Kidney epithelial cell (primary cell): ENCODE measurements at places on chromosomes 6 and 20. TPM values are rescaled to one million over a fixed set of nuclear protein-coding genes. Genes with fewer than 3 reads are reported as not detected.

- DNase-seq, result no peak
Measured at GRCh38 chr6:143401068-143401446, 49.4 kb downstream of the ADAT2 start.

GRCh38 chr6:38118791-38119365, 299.4 kb downstream of the ZFAND3 start:
- DNase-seq, result no peak

DNA sequence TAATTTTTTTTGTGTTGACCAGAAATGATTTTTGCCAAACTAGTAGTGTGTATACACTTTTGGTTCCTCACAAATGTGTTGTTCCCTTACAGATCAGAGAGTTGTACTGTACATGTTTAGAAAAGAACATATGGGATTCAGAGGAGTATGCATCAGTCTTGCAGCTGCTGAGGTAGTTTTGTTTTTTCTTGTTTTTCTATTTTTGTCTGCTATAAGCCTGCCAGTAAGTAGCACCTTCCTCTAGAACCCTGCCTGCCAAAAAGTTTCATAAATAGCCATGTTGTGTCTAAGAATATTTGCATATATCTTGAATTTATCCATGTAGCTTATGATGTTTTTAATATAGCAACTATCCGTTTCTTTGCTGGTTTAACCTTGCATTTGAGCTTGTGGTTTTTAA, 46.4 kb downstream of the ORC3 start:
- DNase-seq, result no peak

DNA sequence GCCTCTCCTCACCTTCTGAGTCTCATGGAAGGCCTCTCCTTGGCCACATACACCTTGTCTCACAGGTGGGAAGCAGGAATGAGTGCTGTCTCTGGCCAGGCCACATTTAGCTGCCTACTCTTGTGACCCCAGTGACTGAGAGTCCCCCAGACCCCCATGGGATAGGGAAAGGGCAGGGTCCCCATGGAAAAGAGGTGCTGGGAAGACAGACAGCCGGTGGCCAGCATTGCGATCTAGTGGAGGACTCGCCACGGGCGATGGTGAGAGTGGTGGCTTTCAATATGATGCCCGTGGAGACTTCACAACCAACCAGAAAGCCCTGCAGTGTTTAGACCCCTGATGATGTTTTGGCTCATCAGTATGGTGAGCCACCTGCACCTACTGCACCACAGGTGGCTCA, 19.8 kb downstream of the MANBAL start:
- DNase-seq, result no peak

DNA sequence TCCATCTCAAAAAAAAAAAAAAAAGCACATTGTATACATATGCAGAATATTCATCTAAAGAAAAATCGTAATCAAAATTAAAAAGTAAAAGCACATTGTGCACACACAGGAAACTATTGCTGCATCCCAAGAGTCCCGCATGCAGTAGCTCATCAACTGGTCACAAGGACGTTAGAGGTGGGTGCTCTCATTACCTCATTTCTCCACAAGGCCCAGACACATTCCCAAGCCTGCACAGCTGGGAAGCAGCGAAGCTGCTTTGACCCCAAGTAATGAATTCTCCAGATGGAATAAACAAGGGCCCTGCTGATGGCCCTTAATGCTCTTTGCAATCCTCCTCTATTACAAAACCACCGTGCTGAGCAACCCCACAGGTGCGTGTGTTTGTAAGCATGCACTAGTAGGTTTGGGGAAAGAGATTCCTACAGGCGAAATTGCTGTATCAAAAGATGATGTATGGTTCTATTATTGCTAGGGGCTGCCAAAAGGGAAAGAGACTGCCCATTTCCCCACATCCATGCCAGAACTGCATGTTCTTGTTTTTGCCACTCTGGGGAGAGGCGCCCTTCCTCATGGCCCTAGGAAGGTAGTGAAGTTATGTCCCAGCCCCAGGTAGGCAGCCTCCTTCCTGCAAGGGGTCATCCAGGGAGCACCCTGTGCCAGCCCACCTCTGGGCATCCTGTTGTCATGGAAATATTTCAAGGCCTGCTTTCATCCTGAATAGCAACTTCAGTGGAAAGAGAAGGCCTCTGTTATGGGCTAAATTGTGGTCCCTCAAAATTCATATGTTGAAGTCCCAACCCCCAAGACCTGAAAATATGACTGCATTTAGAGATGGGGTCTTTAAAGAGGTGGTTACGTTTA, 34.6 kb upstream of the PTGIS start:
- DNase-seq, result no peak

DNA sequence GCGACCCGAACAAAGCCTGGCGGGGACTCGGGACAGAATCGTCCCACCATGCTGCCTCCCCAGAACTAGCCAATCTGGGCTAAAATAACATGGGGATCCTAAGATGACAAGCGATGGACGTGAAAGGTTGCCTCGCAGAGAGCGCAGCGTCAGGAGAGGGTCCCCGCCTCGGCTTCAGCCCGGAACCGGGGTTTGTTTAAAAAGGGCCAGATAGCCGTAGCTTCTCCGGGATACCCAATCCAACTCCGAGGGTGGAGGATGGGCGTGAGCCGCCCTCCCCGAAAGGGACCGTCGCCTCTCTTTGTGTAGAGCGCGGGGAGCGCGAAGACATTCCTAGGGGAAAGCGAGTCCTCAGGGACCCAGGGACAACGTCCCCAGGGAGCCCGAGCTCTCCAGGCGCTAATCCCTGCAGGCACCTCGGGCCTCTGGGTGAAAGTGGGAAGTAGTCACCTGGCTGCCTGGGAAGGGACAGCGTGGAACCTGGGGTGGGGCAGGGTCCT, 643 bp downstream of the CD24 start:
- no peak for DNase-seq

DNA sequence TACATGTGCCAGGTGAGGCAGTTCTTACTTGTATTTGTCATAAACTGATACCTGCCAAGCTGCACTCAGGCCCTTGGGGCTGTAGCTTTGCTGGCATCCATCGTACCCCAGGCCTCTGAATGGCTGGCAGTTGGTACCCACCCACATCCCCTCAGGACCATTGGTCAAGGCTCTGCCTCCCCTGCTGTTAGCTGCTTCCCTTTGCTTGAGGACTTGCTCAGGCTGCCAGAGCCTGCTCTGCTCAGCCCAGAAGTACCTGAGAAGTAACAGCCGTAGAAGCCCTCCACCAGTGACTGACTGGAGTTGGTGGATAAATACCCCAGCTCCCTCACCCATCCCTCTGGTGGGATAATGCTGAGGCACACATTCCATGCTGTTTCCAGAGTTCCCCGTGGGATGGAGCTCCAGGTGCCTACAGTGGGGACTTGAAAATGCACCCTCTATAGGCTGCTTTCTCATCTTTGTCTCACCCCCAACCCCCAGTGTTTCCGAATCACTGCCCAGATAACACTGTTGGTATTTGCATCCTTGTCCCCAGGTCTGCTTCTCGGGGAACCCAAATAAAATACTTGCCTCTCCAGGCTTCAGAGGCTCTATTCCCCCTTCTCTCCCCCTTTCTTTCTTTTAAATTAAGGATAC, 7.3 kb downstream of the EBF4 start:
- no peak for DNase-seq

Gene FAM110A
- total RNA-seq, result 6.2 and 8.5 TPM in 2 replicates
